ENCODE measurements at places on chromosomes 7 and 10.

DNA sequence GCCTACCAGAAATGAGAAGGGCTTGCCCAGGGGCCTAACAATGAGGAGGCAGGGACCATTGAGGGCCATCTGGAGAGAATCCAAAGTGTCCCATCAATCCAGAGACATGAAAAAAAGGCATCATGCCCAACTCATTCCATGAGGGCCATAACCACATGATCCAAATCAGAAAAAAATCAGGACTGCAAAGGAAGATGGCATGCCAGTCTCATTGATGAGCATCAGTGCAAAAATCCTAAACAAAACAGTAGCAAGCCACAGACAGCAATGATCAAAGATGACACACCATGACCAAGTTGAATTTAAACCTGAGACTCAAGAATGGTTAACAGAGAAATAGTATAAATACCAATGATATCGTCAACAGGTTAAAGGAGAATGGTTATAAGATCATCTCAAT, 7.0 kb upstream of the CYP3A4 start:
- no peak for DNase-seq

DNA sequence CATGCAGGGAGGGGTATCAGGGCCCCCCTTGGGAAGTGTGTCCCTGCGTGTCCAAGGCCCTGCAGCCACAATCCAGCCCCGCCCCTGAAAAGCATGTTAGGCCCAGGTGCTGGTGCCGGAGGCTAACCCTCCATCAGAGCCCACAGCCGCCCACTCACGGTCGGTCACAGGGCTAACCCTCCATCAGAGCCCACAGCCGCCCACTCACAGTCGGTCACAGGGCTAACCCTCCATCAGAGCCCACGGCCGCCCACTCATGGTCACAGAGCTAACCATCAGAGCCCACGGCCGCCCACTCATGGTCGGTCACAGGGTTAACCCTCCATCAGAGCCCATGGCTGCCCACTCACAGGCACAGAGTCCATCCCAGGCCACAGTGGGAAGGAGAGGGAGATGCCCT, 426.0 kb downstream of the DNAJB6 start:
- no peak for DNase-seq

- DNase-seq = peak; percentile 42
Observed at GRCh38 chr7:39228946-39229345, 251.2 kb downstream of the POU6F2 start.

DNA sequence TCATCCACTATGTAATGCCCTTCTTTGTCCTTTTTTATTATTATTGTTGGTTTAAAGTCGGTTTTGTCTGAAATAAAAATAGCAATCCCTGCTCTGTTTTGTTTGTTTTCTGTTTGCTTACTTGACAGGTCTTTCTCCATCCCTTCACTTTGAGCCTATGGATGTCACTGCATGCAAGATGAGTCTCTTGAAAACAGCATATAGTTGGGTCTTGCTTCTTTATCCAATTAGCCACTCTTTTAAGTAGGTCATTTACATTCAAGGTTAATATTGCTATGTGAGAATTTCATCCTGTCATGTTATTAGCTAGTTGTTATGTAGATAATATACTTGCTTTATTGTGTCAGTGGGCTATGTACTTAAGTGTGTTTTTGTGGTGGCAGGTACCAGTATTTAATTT, 25.8 kb downstream of the COA1 start:
- DNase-seq = no peak

DNA sequence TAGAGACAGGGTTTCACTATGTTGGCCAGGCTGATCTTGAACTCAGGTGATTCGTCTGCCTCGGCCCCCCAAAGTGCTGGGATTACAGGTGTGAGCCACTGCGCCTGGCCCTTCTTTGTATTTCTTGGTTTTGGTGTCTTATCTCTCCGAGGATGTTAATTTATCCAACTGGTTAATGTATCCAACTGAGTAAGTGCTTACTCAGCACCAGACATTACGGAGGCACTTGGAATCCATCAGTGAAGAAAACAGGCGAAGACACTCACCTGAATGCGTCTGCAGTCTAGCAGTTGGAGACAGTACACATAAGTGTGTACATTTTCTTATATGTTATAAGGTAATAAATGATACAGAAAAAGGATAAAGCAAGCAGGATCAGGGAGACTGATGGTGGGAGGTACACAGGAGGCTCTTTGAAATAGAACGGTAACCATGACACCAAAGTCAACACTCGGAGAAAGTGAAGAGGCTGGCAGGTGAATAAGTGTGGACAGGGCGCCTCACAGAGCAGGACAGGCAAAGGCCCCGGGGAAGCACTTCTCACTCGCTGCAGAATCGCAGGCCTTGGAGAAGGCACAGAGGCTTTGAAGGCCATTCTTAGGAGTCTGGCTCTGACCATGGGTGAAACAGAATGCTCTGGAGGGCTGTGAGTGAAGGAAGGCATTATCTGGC, 73.1 kb downstream of the LANCL2 start:
- DNase-seq = no peak

DNA sequence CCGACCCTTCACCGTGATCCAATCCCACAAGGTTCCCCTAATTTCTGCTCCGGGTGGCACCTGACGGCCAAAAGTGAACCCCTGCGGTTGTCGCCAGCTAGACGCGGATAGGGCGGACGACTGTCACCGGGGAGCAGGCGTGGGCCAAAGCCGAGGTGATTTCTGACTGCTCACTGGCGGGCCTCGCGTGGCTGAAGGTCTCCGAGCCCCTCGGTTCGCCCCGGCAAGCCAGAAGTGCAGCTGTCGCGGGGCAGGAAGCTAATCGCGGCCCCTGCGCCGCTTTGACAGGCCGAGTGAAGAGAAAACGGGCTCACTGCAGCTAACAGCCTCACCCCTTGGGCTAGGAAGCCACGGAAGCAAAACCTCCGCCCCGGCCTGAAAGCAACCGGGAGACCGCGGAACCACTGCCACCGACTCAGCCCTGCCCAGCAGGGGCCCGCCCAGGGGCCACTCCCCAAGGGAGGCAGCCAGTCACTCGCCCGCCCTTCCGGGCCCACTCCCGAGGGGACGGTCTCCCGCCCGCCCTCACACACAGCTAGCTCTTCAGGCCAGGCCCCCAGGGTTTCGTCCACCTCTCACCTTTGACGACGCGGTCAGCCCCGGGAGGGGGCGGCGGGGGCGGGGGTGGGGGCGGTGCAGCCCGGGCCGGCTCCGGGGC, 469 bp downstream of the PPP3CB start:
- peak; percentile 70 for DNase-seq

- DNase-seq = peak; percentile 44
Observed at GRCh38 chr7:78587443-78588044, 789.0 kb downstream of the PHTF2 start.

DNA sequence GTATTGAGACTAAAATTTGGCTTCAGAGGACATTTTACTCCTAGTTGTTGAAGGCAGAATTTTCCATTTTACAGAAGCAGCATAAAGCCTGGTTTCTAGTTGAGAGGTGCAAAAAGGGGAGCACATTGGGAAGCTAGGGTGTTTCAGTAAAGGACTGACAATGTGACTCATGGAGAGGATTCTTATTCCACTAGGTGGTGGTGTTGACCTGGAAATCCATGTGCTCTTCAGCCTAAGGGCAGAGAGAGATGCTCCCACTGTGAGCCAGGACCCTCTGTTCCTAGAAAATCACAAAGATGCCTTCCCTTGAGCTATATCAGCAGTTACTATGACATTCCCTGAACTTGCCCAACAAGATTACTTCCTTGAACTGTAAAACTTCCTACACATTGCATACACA, 687.8 kb downstream of the IPMK start:
- peak; percentile 86 for DNase-seq

GRCh38 chr7:94431176-94431575, 36.5 kb downstream of the COL1A2 start:
- DNase-seq = no peak

GRCh38 chr10:61606959-61607907, 55.5 kb upstream of the CABCOCO1 start:
- peak; percentile 66 for DNase-seq

DNA sequence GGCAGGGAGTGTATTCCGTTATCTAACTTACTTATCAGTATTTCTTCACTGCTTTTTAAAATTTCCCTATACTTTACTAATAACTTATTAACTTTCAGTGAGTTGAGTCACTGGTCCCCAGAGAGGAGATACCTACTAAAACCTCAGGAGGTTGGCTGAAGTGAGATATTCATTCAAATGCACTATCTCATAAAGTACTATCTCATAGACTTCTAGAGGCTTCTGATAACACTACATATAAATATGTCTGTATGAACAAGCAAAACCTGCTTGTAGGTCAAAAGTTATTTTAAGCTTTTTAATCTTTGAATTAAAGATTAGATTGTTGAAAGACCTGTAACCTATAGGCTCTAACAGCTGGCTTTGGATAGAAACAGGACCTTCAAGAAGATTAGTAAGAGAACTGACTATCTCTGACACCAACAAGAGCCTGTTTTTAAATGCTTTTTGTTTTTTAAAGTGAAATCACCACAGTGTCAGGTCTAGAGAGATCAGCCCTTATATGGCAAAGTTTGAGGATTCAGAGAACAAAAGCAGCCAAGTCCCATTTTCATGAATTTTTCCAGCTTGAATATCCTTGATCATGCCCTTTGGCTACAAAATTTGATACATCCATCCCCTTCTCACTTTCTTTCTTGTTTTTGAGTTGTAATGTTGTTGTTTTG, 242.2 kb downstream of the ARL4A start:
- peak; percentile 8 for DNase-seq

GRCh38 chr7:134619627-134620331, 26.9 kb upstream of the BPGM start:
- no peak for DNase-seq

DNA sequence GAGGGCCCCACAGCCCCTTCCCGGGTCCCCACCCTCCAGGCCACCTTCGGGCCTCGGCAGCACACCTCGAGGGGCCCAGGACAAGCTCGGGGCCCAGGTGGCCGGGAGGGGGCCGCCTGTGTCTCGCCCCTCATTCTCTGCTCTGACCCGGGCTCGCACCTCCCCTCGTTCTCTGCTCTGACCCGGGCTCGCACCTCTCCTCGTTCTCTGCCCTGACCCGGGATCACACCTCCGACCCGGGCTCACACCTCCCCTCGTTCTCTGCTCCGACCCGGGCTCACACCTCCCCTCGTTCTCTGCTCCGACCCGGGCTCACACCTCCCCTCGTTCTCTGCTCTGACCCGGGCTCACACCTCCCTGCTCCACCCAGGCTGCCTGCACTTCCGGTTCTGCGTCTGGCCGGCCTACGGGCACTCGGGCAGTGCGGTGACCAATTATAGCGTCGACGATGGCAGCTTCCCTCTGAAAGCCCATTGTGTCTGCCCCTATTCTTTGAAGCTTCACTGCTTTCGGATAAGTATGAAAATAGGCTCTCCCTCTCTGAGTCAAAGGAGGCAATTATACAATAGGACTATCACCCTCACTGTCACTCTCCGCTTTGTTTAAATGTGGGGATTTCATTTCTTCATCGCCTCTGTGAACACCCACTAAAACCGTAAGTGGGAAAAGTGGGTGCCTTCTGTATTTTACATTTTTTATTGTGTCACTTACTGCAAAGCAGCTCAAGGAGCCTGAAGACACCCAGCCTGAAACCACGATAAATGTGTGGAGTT, 457.4 kb downstream of the DNAJB6 start:
- DNase-seq = no peak

- no peak for DNase-seq
Observed at GRCh38 chr10:5305374-5305773, 59.4 kb upstream of the UCN3 start.

- peak; percentile 62 for DNase-seq
Observed at GRCh38 chr7:142696456-142697179, 52.7 kb upstream of the PRSS1 start.
